ENCODE measurements at places on chromosomes 2 and 18. TPM values are rescaled to one million over a fixed set of nuclear protein-coding genes. Genes with fewer than 3 reads are reported as not detected.

The MDH1B gene
- 16.6 TPM for polyA plus RNA-seq

DNA sequence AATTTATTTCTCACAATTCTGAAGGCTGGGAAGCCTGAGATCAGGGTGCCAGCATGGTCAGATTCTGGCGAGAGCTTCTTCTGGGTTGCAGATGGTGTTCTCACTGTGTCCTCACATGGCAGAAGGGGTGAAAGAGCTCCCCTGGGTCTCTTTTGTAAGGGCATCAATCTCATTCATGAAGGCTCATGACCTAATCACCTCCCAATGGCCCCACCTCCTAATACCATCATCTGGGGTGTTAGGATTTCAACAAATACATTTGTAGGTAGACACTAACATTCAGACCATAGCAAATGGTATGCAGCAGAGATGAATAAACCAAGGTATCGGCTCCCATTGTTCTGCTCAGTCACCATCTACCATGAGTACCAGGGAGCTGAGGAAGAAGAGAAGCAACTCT is 32.7 kb downstream of the YPEL5 start:
- DNase-seq = no peak

- no peak for DNase-seq
Measured at GRCh38 chr2:72367530-72368225, 220.0 kb upstream of the CYP26B1 start.

The ATP6V1C2 gene
- polyA plus RNA-seq = 6.5 TPM

All from left renal pelvis (tissue), 4 donors.